NCI-H2227 treated with DMSO at 0.1 percent for 48 hours (cell line): ENCODE measurements at places on chromosomes 2 and 18.

- peak; percentile 58 for DNase-seq
These were observed 51.8 kb downstream of the WDR7 start for GRCh38 chr18:56702946-56703345.

DNA sequence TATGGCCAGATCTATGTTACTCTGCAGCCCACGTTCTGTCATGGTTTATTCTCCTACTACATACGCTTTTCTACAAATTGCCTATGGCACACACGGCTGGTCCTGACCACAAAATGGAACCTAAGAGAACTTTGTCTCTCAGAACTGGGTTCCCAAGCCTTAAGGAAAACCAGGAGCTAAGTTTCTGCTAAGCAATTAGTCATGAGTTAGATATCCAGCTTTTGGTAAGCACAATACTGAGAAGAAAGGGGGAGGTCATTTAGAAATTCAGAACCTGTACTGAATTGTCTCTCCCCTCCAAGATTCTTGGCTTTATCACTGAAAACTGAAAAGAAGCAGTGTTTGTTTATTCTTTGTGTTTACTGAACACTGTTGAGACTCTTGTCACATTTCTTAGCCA, 283.5 kb upstream of the TANK start:
- DNase-seq: no peak

- no peak for DNase-seq
These were observed 693.4 kb upstream of the SYT4 start for GRCh38 chr18:43970656-43971055.

- no peak for DNase-seq
These were observed 605.3 kb upstream of the ZNF804A start for GRCh38 chr2:183993052-183993451.

- DNase-seq: no peak
These were observed 311.9 kb upstream of the NT5C1B start for GRCh38 chr2:18901242-18901641.

DNA sequence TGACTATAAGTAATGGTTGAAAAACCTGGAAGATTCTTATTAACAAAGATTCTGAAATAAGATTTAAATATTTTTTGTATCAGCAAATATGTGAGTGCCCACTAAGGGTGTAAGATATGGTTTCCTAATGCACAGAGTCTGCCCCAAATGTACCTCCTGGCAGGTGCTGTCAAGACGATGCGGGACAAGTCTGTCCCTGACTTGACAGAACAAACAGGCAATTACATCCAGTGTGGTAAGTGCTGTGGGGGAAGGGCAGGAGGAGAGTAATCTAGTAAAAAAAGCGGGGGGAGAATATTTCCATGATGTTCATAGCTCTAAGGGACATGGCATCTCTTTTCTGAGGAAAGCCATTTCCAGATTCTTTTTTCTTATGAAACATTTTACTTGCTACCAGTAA, 127.5 kb downstream of the COL4A4 start:
- DNase-seq: peak; percentile 14
